HT-29 (cell line): ENCODE measurements at places on chromosomes 7 and 10.

DNA sequence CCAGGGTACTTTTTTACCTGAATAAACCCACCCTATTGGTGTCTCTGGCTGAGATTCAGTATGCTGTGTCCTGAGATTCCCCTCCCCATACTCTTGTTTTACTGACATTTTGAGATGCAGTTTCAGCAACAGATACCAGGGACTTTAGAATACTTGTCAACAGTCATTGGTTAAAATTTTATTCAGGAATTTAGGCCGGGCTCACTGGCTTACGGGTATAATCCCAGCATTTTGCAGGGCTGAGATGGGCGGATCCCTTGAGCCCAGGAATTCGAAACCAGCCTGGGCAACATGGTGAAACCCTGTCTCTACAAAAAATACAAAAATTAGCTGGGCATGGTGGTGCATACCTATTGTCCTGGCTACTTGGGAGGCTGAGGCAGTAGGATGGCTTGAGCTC is 90.0 kb upstream of the GATAD1 start:
- DNase-seq: no peak

DNA sequence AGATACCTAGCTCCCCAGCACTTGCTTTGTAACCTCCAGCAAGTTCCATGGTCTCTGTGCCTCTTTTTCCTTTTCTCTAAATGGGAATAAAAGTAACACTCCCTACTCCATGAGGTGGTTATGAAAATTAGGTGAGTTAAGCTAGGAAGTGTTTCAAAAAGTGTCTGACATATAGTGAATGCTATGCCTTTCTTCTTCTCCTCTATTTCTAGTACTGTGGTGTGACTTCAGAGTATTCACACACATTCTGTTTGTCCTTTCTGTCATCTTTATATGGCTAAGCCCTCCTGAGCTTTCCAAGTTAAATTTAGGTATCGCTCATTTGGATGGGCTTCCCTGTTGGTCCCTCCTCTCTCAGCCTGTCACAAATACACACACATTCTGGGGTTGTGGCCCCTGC is 229.7 kb downstream of the EXOC4 start:
- no peak for DNase-seq

DNA sequence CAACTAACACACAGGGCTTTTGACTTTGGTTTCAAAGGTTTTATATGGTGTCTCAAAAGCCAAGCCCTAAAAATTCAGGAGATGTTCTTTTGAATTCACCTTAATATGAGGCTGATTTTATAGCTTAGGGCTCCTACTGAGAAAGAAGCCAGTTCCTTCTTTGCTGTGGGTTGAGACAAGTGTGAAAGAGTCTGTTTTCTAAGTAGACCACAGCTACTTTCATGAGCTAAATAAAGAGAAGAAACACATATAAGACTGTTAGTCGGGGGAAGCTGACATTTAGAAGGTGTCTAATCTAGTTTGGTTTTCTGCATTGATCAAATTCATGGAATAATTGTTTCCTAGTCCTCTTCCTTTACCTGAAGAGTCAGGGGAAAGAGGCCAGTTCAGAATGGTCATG is 332.1 kb upstream of the CELF2 start:
- no peak for DNase-seq

- no peak for DNase-seq
Measured at GRCh38 chr7:75985009-75985517, 9.3 kb downstream of the TMEM120A start.

DNA sequence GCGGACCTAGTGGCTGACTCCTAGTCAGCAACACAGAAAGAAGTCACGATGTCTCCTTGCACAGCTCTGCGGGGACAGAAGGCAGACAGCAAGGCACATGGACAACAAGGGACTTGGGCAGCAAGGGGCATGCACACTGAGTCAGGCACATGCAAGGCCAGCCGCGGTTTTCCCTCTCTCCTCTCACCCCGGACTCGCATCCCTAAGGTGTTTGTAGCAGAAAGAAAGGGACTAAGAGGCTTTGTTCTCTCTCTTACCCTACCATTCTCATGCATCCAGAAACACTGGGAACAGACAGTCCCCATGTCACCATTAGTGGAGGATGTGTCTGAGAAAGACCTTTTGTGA is 193.3 kb upstream of the PHF14 start:
- no peak for DNase-seq

DNA sequence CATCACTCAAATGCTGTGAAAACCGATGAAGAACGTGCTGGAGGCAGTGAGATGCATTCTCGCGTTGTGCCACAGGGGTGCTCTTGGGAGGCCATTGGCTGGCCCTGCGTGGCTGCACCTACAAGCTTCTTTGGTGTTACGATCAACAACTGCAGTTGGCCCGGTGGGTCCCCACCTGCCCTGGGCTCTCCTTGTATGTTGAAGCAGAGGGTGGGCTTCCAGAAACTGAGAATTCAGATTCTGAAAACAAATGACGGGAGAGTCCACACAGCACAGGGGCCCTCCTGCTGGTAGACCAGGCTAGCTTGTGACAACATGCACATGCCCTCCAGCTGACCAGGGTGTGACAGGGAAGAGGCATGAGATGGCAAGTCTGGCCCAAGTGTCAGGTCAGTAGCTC is 23.7 kb upstream of the DDC start:
- peak; percentile 13 for DNase-seq
